Effector memory CD4-positive, alpha-beta T cell (primary cell): ENCODE measurements at places on chromosomes 4 and X.

DNA sequence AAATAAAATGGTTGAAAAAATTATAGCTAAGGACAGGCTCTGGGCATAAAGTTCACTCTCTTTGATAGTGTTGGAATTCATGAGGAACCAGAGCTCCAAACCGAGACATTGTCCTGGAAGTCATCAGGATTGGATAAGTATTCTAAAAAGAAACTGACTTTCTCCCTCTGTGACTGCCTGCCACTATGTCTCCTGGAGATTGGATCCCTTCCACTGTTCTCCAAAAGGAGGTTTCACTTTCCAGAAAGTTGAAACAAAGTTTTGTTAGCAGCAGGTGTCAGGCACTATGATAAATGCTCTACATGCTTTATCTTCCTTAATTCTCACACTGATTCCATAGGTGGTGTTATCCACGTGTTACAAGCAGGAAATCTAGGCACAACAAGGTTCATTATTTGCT lies 16.8 kb downstream of the BANK1 start:
- no peak overlapping the region for H3K27ac ChIP-seq
- no peaks in the 10 kb centered on the region for H3K36me3 ChIP-seq
- DNase-seq, result no peak
- H3K4me3 ChIP-seq, result no peak overlapping the region
- no peaks in the 10 kb centered on the region for H3K4me1 ChIP-seq
- H3K27me3 ChIP-seq, result no peaks in the 10 kb centered on the region

- no peaks in the 10 kb centered on the region for H3K36me3 ChIP-seq
- H3K27me3 ChIP-seq, result no peaks in the 10 kb centered on the region
- DNase-seq, result no peak
- no peak overlapping the region for H3K4me3 ChIP-seq
Measured at GRCh38 chrX:54641530-54641929, 111.5 kb downstream of the GNL3L start.

DNA sequence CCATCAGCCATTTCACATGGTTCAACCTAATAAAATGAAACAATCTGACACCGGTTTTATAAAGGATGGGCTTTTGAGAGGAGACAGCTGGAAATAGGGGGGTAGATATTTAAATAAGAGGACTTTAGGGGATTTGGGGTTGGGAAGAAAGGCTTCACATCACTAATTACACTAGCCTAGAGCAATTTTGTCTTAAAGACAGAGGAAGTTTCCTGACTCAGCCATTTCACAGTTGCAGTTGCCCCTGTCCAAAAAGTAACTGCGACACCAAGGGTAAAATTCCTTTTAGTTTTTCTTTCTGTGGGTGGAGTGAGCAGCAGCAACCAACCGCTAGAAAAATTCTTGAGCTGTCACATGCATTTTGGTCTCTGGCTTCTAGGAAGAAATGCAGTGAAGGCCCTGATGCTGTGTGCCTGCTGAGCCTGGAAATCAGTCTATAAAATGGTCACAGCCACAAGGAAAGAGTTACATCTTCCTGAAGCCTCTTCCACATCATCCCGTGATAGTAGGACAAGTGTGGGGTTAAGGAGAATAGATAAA lies 233.6 kb downstream of the ZNF674 start:
- no peak for DNase-seq
- no peaks in the 10 kb centered on the region for H3K36me3 ChIP-seq
- no peak overlapping the region for H3K27ac ChIP-seq
- H3K4me3 ChIP-seq, result no peak overlapping the region
- H3K27me3 ChIP-seq, result no peaks in the 10 kb centered on the region

DNA sequence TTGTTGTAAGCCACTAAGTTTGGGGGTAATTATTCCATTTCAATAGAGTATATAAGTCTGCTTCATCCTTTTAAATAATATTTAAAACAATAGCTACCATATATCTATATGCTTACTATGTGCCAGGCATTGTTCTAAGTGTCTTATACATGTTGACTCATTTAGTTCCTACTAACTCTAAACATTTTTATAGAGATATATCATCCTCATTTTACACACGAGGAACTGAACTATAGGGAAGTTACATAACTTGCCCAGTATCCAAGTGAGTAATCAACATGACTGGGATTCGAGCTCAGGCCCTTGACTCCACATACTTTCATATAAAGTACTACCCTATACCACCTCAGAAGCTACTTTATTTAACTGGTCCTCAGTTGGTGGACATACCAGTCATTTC lies 175.3 kb upstream of the RAI2 start:
- H3K4me1 ChIP-seq, result no peaks in the 10 kb centered on the region
- H3K36me3 ChIP-seq, result no peaks in the 10 kb centered on the region
- DNase-seq, result no peak

DNA sequence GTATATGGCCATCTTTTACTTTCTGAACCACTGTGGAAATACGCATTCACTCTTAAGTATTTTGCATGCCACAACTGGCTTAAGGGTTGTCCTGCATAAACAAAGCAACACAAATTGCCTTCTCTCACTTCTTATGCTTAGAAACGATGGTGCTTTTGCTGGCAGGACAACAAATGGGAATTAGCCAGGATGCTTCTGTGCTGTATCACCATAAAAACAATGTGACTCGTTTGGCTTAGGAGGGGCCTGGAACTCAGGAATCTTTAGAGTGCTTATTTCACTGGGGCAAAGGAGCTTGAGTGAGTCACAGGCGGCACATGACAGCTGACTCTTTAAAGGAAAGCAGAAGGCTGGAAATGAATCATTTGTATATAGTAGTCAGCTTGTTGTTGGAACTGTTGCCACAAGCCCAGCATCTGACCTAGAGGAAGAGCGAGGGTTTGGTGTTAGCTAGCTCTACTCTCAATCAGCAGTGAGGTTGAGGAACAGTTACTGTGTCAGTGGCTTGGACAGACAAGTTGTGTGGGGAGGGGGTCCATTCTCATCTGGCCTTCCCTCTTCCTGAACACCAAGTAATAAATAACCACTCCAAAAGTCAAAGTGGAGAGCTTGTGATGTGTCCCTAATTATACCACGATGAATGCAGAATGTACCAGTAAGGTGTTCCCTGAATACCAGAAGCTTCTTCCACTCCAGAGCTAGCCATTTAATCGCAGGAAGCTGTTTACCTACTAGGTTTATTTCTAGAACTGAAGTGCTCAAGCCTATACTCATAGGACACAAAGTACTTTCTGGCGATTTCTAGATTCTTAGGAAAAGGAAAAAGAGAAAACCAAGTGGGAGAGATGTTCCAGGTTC lies 293.1 kb downstream of the CAMK2D start:
- no peaks in the 10 kb centered on the region for H3K27me3 ChIP-seq
- no peak overlapping the region for H3K4me3 ChIP-seq
- H3K36me3 ChIP-seq, result peaks cover 4% of the 10 kb centered on the region
- no peak for DNase-seq
- no peak overlapping the region for H3K27ac ChIP-seq
- no peaks in the 10 kb centered on the region for H3K4me1 ChIP-seq
